ENCODE measurements at places on chromosomes 3 and 15. TPM values are rescaled to one million over a fixed set of nuclear protein-coding genes. Genes with fewer than 3 reads are reported as not detected.

Gene MUC13
- 360 TPM for total RNA-seq

Gene FBXO40
- not detected for total RNA-seq

Gene ACVR2B
- total RNA-seq: 6.4 TPM

DNA sequence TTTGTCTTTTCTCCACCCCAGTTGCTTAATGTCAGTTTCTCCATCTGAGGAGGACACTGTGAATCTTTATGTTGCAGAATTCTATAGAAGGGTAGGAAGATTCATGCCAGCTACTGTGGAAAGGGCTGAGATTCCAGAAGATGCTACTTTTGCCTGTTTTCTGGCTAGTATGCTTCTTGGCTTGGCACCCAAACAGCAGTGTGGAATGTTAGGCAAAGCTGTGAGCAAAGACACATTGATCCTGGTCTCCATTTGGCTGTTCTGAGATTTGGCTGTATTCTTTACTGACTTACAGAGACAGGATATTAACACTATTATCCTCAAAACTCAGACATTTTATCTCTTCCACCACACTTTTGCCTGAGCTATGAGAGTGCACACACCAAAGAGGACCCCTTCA, 39.3 kb downstream of the PDHB start:
- DNase-seq: no peak

DNA sequence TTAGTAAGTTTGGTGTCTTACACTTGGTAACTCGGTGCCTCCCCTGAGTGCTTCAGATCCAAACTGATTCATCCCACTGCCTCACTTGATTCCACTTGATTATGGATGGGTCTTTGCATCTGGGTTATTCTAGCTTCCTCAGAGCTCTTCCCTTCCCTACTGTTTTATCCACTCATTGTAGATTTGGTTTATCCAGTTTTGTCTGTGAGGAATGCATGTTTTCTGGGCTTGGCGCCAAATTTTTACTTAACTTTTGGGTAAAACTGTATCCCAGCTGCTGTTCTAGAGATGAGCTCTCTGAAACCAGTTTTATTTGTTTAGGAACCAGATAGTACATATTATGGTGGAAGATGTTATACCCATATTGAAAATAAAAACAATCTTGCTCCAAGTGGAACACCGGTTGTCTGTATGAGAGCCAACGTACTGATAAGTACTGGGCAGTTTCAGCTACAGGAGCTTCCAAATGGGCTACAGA, 20.9 kb downstream of the RAD54L2 start:
- no peak for DNase-seq

GRCh38 chr3:96970211-96970610, 155.8 kb downstream of the EPHA6 start:
- DNase-seq: no peak

DNA sequence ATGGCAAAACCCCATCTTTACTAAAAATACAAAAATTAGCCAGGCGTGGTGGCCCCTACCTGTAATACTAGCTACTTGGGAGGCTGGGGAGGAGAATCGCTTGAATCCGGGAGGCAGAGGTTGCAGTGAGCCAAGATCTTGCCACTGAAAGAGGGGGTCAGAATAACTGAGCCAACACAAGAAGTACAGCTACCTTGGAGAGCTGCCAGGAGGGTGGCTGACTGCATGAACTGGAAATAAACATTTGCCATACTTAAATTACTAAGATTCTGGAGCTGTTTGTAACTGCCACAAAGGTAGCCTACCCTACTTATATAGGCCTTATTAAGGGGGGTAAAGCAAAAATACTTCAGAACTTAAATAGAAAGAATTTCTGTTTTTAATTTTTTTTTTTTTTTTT, 15.4 kb upstream of the PIK3CB start:
- DNase-seq: no peak

DNA sequence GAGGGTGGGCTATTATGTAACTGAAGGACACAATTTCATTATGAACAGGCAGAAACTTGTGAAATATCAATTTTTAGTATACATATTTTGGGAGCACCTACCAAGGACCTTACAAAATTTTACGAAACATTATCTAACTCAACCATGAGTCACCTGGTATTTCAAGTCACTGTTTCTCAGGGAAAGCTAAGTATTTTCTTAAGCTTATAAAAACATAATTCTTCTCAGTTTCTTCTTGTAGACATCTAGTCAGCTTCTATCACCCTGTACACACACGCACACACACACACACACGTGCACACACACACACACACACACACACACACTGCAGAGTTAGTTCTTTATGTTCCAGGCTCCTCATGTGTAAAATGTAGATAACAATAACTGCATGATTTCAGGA, 658.3 kb downstream of the TUSC7 start:
- DNase-seq: no peak

All from colonic mucosa (tissue), 4 donors.